Kidney (tissue), 22 donors: ENCODE measurements at places on chromosomes 2 and 18. TPM values are rescaled to one million over a fixed set of nuclear protein-coding genes. Genes with fewer than 3 reads are reported as not detected.

Gene UNC80
- polyA plus RNA-seq = 0.04 TPM

Gene BBS5
- 9.1 TPM for polyA plus RNA-seq

- DNase-seq = no peak
These were observed 8.3 kb downstream of the CEBPZ start for GRCh38 chr2:37223131-37223530.

DNA sequence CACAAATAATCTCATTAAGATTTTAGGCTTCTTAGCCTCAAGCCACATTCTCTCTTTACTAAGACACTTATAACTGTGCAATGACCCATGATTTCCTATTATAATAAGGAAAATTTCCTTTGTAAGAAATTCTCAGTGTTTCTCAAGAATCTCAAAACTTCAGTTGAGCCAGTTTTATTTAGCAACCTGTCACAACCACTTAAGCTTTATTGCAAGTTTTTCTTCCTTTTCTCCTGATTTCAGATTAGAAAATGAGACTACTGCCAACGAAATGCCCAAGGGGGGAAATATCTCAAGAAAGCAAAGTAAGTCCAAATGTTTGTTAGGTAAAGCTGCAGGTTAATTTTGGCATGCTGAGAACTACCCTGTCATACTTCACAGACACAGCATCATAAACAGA, 178.5 kb downstream of the THADA start:
- no peak for DNase-seq
